ENCODE measurements at places on chromosomes 6 and 20.
A peak's percentile ranks its signal among the peaks of the same experiment; 100 is the strongest.

DNA sequence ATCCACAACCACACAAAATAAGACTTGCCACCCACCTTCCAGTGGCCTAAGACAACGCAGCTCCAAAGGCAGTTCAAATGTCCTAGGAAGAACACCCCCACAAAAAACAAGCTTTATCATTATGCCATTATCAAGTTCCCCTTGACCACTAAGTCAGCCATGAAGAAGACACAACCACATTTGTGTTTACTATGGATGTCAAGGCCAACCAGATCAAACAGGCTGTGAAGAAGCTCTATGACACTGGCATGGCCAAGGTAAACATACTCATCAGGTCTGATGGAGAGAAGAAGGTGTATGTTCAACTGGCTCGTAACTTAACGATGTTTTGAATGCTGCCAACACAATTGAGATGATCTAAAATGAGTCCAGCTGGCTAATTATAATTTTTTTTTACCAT is 26.1 kb downstream of the SEC63 start:
- no peak for DNase-seq

- DNase-seq: no peak
Observed at GRCh38 chr6:106439459-106439858, 78.9 kb downstream of the CRYBG1 start.

DNA sequence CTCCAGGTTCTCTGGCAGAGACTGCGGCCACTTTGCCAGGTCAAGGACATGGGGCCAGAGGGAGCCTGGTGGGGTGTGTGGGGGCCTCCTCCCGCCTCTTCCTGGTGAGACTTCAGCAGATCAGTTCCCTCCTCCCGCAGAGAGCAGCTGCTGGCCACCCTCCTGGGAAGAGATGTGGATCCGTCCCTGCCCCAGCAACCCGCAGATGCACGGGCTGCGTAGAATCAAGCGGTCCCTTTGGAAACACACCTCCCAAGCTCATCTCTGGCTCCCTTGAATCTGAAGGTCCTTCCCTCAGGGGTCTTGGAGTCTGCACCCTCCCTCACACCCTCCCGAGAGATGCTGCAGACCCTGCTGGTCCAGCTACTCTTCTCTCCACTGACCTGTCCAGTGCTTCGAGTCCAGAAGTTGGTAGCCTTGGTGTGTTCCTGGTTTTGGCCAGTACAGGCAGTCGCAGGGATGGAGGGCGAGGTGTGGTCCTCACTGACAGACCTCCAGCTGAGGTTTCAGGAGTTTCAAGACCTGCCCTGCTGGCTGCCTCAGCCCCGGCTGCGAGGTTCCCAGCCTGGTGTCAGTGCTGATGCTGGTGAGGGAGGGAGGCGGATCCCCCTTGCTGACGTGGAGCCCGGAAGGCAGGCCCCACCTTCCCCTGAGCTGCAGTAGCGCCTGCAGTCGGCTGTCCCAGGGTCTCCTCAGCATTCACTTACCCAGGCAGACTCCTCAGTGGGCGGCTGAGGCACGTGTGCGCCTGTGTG is at the start of gene NPBWR2:
Gene NPBWR2 (minus strand): TSS at position 585 of the 755 bp plus-strand sequence. CDS start 734 bp downstream, outside the sequence.
- peak; percentile 83 for DNase-seq

DNA sequence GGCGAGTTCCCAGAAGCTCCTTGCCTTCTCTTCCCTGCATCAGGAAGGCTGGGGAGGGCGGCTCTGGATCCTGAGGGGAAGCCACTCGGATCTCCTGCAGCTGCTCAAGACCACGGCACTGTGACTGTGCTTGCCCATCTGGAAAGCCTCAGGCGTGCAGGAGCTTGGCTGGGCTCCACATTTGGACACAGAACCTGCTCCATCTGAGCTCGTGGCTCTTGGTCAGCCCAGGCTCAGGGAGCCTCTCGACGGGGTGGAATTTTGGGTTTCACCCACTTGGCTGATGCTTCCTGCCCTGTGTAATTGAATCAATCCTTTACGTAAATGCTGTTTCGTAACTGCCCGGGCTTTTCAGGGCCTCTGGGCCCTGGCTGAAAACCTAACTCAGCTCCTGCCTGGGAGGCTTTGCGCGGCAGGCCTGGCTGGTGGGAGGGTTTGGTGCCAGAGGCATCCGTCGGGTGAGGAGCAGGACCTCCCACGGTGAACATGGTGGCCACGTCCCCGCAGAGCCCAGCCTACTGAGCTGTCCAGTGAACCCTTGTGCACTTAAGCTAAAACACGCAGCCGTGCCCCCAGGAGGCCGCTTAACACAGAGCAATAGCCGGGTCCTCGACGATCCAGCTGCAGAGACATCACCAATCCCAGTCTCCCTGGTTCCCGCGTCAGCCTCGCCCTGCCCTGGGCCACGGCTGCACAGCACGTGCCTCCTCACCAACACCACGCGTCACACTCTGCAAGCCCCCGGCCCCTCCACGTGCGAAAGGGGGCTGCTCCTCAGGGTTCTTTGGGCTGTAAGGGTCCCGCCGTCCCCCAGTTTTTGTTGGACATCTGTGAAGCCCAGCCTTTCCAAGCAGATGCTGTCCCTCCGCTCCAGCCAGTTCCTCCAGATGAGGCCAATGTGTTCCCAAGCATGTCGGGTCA is 241.0 kb downstream of the DLL1 start:
- DNase-seq: peak; percentile 69

- DNase-seq: no peak
Observed at GRCh38 chr6:161268531-161269210, 5.2 kb downstream of the AGPAT4 start.
